ENCODE measurements at places on chromosomes 16 and 17. TPM values are rescaled to one million over a fixed set of nuclear protein-coding genes. Genes with fewer than 3 reads are reported as not detected.

- no peak for DNase-seq
Observed at GRCh38 chr16:78300469-78300868, 201.0 kb downstream of the WWOX start.

DNA sequence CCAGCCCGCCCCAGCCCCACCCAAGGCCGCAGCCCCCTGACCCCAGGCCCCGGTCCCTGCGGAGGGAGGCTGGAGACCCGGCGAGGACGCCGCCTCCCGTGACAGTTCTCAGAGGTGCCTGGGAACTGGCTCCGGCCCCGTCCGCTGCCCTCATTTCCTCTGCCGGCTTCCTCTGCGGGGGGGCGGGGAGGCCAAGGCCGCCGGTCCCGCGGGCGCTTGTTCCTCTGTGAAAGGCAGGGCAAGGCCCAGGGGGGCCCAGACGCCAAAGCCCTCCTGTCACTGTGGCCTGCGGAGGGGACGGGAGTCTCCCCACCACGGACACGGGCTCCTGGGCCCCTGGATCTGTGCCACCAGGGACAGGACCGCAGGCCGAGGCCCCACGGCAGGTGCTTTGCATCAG lies 5.0 kb upstream of the PVALEF start:
- no peak for DNase-seq

Gene SPATA22
- not detected for total RNA-seq

DNA sequence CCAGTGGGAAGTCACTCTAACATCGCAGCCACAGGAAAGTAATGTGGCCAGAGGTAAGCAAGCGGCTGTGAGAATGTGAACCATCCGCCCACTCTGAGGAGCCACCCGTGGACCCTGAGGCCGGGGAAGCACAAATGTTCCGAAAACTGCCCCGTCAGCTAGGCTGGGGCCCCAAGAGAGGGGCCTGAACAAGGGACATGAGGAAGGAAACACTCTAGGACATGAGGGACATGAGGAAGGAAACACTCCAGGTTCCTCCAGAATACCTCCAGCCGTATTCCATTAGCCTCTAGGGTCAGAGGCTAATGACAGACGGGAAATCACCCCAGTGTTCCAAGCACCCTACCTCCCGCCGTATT lies 317 bp downstream of the TEFM start:
- peak; percentile 41 for DNase-seq

Gene OR1G1
- not detected for total RNA-seq

- DNase-seq: peak; percentile 91
Observed at GRCh38 chr16:4475880-4476788, at the start of gene HMOX2. Gene HMOX2, plus strand, starts transcription at chr16:4476398. Its CDS starts 29,127 bp downstream, at chr16:4505525.

Gene RNF227
- 5.9 TPM for total RNA-seq

DNA sequence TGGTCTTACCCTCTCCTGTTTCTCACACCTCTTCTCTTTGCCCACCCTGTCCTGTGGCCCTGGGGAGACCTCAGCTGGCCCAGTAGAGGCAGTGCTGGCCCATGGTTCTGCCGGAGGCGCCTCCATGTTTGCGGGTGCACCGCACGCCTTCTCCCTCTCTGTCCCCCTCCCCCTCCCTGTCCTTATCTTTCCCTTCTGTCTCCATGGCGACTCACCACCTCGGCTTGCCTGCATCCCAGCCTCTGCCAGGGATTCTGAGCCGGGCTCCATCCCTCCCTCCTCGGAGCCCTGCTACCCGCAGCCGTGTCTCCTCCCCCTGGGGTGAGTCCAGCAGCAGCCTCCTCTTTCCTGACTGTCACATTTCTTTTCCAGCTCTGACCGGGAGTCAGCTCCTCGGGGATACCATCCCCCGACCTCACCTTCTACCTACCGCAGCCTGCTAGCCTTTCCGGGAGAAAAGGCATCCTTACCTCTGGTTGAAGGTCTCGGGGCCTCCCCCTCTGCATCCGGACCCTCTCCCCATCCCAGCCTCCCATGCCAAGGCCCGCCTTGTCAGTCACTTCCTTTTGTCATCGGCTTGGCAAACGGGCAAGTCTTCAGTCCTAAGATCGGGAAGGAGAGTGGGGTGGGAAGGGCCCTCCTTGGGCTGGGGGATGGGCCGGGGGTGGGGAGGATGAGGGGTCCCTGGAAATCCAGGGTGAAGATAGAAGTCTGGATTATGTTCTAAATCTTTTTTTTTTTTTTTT lies at the start of gene RNF112:
TSS of gene RNF112 (plus strand) at position 358 of the 746 bp plus-strand sequence. CDS start at position 535, 177 bp downstream.
- no peak for DNase-seq

DNA sequence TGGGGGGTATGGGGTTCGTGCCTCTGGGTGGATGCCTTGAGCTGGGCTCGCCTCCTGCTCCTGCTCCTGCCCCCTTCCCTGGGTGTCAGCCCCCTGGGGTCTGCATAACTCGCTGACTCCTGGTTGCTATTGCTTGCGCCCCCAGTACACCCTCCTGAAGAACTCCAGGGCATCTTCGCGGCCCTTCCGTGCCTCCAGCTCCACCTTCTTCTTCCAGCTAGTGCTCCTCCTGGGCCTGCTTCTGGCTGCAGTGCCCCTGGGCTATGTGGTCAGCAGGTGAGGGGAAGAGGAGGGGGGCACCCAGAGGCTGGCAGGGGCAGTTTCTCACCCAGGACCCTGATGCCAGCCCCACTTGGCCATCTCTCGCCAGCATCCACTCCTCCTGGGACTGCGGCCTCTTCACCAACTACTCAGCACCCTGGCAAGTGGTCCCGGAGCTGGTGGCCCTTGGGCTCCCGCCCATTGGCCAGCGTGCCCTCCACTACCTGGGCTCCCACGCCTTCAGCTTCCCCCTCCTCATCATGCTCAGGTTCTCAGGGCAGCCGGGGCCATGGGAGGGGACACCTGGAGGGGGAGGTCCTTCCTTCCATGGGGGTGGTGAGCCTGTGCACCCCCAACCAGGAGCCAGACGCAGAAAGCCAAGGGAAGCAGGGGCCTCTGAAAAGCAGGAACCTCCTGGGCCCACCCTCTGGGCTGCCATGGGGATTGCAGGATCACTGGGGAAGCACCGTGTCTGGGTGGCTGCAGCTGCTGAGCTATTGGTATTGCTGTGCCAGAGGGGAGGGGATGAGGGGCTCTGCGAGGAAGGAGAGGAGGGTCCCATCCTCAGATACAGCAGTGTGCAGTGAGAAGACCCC lies 7.8 kb upstream of the C17orf99 start:
- DNase-seq: no peak

DNA sequence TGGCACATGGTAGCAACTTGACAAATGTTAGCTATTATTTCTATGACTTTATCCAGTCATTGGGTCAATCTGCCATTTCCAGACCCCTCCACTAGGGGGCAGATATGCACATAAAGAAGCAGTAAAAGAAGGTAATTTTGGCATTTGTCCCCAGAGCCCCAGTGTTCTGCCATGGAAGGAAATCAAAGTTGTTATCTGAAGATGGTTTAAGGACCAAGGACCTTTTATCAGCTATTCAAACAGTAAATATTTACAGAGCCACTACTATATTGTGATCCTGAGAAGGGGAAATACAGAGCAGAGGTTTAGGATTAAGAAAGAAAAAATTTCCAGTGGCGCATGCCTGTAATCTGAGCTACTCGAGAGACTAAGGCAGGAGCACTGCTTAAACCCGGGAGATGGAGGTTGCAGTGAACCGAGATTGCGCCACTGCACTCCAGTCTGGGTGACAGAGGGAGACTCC lies 20.0 kb downstream of the TRAF4 start:
- DNase-seq: peak; percentile 81

- no peak for DNase-seq
Observed at GRCh38 chr17:15475631-15476354, 8.4 kb upstream of the CDRT4 start.

GRCh38 chr17:45306623-45307022 lies 10.2 kb downstream of the MAP3K14 start:
- peak; percentile 28 for DNase-seq

Gene OR1A1
- not detected for total RNA-seq

DNA sequence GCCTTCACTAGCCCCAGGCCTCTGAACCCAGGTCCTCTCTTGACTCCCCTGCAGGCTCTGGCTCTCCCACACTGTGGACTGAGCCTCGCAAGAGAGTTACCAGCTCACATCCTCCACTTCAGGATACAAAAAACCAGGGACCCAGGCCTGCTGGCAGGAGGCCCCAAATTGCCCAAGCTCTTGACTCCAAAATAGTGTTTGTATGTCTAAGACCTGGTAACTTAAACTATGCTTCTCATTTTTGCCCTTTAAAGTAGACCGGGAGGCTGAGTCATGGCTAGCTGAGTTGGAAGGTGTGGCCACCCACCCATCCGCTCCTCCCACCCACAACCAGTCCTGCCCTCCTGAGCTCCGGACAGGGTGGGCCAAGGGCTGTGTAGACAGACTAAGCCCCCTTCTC lies 250.0 kb downstream of the SOX9 start:
- DNase-seq: no peak

DNA sequence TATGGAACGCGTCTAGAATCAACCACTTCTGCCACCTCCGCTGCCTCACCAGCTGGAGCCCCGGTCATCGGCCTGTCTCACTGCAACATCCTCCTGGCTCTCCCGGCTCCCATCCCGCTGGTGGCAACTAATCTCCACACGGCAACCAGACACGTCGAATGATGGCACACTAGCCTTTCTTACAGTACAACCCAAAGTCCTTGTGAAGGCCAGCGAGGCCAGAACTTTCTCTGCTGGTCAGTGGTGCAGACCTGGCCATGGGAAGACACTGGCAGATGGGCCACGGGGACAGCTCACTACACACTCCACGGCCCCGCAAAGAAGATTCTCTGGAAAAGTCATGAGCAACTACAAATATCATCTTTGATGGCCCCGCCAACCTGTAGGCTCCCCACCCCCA lies 117.6 kb downstream of the RMI2 start:
- DNase-seq: no peak

Gene RBFOX1
- 58.7 TPM for total RNA-seq

DNA sequence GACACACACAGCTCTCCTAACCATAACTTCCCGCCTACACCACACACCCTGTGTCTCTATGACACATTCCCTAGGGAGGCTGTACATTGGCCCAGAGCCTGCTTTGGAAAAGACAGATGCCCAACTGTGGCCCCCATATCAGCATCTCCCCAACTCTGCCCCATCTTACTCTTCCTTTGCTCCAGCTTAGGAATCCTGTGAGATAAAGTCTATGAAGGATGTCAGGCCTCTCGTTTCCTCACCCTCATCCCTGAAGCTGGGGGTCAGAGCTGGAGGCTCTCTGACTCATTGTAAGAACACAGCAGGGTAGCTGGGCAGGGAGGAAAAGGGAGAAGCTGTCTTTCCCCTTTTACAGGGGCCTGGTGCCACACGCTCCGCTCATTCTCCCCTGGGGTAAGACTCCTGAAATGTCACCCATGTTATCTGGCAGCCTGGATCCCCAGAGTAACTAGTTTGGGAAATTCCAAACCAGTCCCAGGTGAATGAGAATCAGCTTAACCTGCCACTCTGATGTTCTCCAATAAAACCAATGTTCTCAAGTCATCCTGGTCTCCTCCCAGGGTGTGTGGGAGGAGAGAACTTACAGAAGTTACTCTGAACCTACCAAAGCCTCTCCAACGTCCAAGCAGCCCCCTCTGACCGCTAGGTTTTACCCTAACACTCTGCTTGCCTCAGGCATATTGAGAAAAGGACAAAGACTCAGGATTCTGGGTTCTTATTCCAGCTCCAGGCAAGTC lies 2.8 kb downstream of the RAPGEFL1 start:
- peak; percentile 34 for DNase-seq

- DNase-seq: no peak
Observed at GRCh38 chr16:84082110-84082509, 34.6 kb downstream of the MBTPS1 start.

Gene HSD17B2
- total RNA-seq: 6.0 TPM

Measured in myocyte (in vitro differentiated cells).